ENCODE measurements at places on chromosomes 5 and 9.

GRCh38 chr5:179893076-179893957 lies 14.4 kb downstream of the TBC1D9B start:
- no peak for DNase-seq

DNA sequence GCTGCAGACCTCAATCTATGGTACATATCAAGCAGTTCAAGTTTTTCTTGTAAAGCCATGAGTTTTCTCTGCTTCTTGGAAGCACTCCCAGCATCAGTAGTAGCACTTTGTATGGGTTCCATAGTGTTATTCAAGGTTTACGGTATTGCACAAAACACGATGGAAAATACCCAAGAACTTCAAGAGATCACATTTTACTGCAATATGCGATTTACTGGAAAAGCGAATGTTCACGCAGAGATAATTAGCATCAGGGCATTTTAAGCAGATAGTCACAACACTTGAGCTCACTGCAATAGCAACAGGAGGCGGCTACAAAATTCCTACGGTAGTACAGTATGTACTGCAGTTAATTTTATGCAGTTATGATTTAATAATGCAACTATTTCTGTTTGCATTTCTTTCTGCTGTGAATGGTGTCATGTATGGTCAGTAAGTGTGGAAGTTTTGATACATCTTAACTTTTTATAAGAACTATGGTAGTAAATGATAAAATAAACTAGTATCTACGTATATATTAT lies 200.8 kb downstream of the SMARCA2 start:
- no peak for DNase-seq

DNA sequence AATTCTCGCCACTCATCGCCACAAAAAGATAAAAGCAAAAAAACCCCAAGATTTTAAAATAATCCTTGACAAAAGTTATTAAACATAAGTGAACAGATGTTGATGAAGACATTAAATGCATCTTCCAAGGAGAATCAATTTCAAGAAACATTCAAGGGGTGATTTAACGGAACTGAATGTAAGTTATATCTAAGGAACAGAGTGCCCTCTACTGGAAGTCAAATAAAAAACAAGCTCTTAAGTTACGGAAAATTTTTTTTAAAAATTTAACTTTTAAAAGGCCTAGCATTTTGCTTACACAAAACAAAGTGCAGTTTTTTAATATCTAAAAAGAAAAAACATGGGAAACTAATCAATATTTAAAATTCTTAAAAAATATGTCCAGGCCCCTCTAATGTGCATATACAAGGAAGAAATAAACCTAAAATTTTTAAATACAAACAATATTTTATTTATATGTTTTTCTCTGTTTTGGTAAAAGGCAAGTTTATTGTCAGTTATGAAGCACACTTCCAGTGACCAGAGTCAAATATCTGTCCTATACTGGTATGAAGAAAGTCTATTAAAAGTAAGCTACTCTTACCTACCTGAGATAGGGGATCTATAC lies 28.0 kb downstream of the TEX10 start:
- DNase-seq = peak; percentile 28

- peak; percentile 56 for DNase-seq
Measured at GRCh38 chr9:107363516-107364152, 80.6 kb downstream of the RAD23B start.

DNA sequence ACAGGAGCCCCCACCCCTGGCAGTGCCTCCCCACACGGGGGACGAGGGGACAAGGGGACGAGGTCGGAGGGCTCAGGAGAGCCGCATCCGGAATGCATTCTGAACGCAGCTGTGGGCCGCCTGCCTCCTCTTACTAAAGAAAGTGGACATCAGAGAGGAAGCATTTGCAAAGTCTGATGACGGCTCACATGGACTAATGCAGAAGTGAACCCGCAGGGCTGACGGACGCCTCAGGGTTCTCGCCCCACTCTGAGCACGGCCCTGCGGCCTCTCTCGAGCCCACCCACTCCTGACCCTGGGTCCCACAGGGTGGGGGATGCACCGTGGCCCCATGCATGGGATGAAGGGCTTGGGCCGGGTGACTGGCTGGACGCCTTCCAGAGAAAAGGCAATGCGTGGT lies 5.9 kb downstream of the LPCAT1 start:
- DNase-seq = no peak

- DNase-seq = peak; percentile 57
Measured at GRCh38 chr9:21096172-21096900, 18.6 kb upstream of the IFNB1 start.

DNA sequence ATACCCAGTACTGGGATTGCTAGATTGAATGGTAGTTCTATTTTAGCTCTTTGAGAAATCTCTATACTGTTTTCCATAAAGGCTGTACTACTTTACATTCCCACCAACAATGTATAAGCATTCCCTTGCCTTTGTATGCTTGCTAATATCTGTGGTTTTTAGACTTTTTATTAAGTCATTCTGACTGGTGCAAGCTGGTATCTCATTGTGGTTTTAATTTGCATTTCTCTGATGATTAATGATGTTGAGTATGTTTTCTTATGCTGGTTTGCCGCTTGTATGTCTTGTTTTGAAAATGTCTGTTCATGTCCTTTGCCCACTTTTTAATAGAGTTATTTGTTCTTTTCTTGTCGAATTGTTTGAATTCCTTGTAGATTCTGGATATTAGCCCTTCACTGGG lies 512.7 kb upstream of the PAPPA start:
- DNase-seq = peak; percentile 90

DNA sequence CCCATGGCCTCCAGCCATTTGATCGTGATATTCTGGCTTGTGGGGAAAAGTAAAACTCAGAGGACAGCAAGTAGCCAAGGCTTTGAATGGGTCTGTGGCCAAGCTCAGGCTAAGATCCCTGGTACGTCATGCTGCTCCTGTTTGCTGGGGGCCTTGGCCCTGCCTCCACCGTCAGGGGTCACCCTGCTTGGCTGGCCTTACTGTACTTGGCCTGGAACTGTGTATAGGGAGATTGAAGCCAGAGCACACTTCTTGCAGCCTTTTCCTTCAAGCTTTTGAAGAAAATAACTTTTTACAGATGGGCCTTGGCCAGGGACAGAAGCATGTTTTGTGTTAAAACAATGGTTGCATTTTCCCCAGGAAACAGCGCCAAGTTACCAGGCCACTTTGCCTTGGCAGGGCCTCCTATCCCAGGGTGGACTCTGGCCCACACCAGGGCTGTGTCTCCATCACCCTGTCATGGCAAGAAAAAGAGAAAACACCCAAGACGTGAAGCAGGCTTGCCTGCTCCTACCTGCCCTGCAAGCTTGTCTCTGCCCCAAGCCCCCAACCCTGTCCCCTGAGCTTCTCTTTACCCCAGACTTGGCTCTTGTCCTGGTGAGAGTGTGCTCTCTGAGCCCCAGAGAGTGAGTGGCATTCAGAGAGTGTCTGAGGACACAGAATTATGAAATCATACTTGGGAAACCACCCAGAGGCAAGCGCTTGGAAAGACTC lies 286.9 kb downstream of the GADD45G start:
- DNase-seq = no peak

GRCh38 chr9:26260238-26260637 lies 582.0 kb upstream of the TUSC1 start:
- DNase-seq = peak; percentile 83

- no peak for DNase-seq
Measured at GRCh38 chr9:135241381-135242048, 154.0 kb downstream of the OLFM1 start.

GRCh38 chr5:90529939-90530677 lies 724 bp upstream of the LYSMD3 start:
- peak; percentile 82 for DNase-seq

DNA sequence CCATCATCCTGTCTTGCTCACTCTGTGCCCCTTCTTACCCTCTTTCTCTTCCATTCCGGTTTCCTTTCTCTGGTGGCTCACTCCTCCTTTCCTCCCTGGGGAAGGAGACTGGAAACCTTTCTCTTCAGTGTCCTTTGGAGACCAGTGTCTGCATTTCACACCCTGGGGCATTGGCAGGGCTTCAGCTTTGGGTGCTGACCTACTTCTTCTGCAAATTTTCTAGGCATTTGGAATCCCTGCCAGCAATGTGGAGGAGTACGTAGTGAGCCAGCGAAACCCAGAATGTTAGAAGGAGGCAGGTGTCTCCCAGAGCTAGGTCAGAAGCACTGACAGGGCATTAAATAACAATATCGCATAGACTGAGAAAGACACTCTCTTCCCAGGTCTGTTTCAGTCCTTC lies 122.2 kb downstream of the SLC28A3 start:
- DNase-seq = no peak
